NCI-H1092 (cell line): ENCODE measurements at places on chromosomes 6 and 20.

DNA sequence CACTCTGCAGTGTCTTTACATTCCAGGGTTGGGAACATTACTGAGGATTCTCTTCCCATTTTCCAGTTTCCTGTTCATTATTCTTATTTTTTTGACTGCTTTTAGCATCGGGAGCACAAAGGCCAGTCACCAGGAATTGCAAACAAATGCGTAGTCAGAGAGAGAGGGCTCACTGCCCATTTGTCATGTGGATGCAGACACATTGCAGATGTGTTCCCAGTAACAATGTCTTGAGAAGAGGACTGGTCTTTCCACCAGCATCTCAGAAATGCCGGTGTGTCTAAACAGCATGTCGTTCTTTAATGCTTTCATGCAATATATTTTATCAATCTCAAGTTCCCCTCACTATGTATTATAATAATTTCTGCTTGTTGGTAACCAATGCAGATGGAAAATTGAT lies 952 bp upstream of the TAAR6 start:
- no peak for DNase-seq

DNA sequence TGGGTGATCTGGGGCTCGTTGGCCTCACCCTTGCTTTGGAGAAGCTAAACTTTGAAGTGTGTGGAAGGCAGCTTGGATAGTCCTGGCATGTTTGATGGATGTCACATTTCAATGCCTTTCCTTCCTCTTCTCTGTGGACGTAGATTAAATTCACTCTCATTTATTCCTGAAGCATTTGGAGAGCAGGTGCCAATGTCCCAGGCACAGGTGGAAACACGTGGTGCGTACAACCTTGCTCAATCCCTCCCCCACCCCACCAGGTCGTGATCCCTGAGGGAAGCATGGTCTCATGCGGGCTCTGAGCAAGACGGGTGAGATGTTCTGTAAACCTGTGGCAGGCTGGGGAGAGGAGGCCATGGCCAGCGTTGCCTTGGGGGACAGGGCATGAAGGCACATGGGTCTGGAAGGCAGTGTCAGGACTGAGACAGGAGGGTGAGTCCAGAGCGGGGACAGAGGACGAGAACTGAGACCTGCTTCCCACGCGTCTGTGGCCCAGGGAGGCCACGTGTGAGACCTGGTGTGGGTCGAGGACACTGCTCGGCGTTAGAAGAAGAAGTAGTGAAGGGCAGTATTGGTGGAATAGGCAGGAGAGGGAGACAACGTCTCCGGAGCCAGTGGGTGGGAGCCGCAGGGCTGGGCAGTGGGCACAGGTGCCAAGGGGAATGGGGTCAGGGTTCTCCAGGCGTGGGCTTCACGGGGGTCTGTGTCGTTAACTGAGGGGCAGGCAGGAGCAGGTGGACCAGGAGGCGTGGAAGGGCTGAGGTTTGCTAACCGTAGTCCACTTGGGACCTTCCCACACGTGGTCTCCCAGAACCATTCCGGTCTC lies 34.4 kb downstream of the SMOC2 start:
- no peak for DNase-seq

GRCh38 chr6:25868436-25869183 lies 5.4 kb downstream of the SLC17A3 start:
- DNase-seq, result no peak

GRCh38 chr6:54646069-54646950 lies 200.3 kb upstream of the FAM83B start:
- no peak for DNase-seq

DNA sequence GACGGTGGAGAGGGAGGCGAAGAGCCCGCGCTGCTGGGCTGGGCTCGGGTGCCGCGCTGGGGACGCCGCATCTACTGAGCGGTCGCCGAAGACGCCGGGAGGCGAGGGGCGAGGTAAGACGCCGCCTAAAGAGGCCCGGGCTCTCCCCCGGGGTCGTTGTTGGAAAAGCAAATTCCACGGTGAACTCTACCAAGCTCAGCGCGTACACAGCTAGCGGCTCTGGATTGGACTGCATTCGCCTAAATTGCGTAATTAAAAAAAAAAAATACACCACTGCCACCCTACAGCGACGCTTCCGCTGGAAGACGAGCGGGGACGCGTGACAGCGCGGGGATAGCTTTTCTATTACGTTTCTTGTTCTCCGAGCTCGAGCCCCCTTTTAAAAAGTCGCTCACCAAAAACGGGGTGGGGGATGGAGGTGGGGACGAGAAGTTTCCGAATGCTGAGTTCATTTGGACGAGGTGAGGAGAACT lies 92.0 kb upstream of the PRDM1 start:
- DNase-seq, result no peak

GRCh38 chr20:46897328-46897880 lies 2.8 kb downstream of the EYA2 start:
- DNase-seq, result no peak

DNA sequence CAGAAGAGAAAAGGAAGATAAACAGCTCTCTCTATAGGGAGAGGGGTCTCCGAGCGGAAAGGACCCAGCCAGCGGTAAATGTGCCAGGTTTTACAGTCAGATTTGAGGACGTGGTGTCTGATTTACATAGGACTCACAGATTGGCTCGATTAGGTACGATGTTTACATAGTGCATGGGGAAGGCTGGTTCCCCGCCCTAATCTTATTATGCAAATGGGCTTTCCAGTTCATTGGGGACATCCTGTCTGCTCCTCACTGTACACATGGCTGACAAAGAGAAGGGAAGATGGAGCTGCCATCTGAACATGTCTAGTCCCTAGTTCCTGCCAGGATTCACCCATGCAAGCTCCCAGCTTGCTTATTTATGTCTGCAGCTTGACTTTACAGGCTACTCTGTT lies 119.9 kb downstream of the RNF144B start:
- DNase-seq, result peak; percentile 34

DNA sequence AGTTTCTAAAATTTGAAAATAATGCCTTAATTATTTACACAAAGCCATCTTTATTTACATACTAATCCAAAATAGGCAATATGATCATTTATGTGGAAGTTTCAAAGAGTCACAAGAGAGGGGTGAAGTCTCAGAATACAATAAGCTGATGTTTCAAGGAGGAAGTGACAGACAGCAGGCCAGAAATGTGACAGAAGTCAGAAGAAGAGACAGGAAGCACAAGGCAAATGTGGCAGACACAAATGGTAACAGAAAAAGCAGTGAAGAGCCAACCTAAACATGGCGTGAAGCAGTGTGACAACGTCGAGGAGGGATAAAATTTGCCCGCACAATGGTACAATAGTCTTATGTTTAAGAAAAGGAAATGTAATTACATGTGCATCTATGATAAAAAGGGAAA lies 59.8 kb downstream of the SHPRH start:
- DNase-seq, result no peak

GRCh38 chr6:82712826-82713225 lies 349.2 kb downstream of the TPBG start:
- DNase-seq, result no peak

DNA sequence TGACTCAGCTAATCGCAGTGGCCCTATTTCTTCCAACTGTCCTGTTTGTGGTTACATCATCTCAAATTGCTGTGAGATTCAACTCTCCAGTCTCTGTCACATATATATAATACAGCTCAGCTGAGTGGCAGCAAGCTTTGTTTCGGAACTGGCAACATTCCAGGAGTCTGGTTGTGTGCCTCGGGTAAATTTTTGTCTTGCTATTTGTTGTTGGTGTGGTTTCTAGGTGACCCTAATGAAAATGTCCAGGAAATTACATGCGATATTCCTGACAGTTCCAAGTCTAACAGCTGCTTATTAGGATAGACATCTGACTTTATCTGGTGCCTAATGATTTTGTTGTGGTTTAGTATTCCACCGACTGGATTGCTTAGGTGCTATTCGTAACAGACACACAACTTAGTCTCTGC lies 581.8 kb downstream of the CD109 start:
- peak; percentile 48 for DNase-seq

GRCh38 chr6:73248192-73248903 lies 14.6 kb downstream of the KHDC1 start:
- no peak for DNase-seq

- no peak for DNase-seq
Measured at GRCh38 chr6:30200551-30201281, 12.5 kb downstream of the TRIM26 start.

GRCh38 chr6:145704143-145704781 lies 31.1 kb downstream of the EPM2A start:
- no peak for DNase-seq

DNA sequence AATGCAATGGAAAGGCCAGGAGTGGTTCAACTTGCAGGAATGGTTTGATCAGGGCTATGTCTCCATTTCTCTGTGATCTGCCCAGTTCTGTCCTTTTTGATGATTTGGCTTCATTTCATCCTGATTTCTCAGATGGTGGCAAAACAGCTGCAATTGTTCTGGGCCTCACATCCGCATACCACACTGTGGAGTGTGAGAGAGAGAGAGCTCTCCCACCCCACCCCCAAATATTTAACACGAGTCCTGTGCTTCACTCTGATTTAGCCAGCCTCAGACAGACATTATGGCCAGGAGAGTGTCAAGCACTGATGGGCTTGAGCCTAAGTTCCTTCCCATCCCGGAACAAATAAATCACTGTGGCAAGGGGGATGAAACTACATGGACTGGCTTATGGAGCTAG lies 284.6 kb downstream of the CDC5L start:
- DNase-seq, result no peak

- no peak for DNase-seq
Measured at GRCh38 chr20:36407199-36407733, 101.1 kb downstream of the DLGAP4 start.

- DNase-seq, result no peak
Measured at GRCh38 chr20:62952373-62952967, at the start of gene SLC17A9. Gene SLC17A9, plus strand, starts transcription at chr20:62952709. Its CDS starts 122 bp downstream, at chr20:62952831.

DNA sequence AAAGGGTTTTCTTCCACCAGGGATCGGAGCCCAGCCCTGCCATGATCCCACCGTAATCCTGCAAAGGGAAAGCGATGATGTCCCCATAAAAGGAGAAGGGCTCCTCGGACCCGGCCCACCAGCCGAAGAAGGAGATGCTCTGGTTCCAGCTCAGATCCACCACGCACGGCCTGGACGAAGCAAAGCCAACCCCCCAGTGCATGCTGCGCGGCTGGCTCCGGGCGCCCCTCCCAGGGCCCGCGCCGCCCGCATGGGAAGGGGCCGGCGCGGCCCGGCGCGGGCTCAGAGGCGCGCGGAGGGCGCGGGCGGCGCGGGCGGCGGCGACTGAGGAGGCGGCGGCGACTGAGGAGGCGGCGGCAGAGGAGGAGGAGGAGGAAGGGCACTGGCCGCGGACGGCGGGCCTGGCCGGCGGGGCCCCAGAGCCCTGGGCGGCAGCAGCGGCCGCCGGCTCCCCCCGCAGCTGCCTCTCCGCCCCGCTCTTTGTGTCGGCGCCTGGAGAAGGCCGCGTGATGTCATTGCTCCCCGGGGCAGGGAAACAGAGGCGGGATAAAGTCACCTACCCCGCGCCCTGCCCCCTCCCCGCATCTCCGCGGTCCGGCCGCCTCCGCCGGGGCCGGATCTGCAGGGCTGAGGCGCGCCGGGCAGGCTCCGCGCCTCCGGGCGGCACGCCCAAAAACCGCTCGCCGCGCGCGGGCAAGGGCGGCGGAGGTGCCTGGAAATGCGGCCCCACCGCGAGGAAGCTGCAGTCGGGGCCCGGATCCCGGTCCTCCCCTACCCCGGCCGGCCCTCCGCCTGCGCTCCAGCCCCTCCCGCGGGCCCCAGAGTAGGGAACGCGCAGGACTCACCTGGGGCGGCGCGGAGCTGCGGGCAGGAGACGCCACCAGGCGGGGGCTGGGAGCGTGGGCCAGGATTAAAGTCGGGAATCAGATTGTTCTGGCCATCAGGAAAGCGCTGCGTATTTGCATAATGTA lies at the start of gene FAXC:
FAXC (minus strand) TSS at position 504 of the 971 bp plus-strand sequence; CDS start at position 202, 302 bp downstream.
- peak; percentile 31 for DNase-seq

GRCh38 chr20:24573557-24573956 lies 104.1 kb downstream of the SYNDIG1 start:
- DNase-seq, result no peak

DNA sequence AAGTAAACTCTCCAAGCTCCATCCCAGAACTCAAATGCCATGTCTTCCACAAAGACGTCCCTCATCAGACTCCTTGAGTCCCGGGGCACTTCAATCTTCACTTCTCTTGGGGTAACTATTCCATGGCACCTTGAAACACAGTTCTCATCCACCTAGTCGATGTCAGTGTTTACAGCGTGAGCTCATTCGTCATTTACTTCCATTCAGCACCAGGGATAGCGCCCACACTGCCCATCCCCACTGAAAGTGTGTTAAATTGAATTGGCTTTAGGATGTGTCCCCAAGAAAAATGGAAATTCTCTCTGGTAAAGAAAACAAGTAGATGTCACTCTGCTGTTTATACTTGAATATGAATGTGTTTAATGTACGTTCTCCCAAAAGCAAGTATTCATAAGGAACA lies 31.3 kb downstream of the KCNK15 start:
- DNase-seq, result no peak

- DNase-seq, result no peak
Measured at GRCh38 chr6:50889497-50889896, 70.8 kb downstream of the TFAP2B start.

GRCh38 chr6:29517728-29518440 lies 30.1 kb upstream of the MAS1L start:
- no peak for DNase-seq

DNA sequence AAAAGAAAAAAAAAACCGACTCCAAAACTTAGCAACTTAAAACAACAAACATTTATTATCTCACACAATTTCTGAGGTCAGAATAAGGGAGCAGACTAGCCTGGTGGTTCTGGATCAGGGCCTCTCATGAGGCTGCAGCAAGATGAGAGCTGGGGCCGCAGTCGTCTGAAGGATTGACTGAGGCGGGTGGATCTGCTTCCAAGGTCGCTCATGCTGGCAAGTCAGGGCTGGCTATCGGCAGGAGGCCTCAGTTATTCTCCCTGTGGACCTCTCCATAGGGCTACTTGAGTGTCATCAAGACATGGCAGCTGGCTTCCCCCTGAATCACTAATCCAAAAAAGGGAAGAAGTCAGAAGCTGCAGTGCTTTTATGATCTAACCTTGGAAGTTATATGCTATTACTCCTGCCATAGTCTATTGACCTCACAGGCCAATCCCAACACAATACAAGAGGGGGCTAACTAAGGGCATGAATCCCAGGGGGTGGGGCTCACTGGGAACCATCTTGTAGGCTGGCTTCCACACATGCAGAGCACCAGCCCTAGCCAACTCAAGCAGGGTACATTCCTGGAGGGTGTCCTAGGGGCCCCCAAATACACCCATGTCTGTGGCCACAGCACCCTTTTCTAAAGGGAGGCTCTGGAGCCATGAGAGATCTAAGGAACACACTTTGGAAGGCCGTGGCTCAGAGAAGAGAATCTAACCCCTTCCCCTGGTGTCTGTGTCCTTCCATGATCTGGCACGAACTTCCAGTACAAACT lies 11.3 kb downstream of the EBF4 start:
- DNase-seq, result no peak

- DNase-seq, result no peak
Measured at GRCh38 chr6:160249671-160250070, 8.9 kb downstream of the SLC22A2 start.

DNA sequence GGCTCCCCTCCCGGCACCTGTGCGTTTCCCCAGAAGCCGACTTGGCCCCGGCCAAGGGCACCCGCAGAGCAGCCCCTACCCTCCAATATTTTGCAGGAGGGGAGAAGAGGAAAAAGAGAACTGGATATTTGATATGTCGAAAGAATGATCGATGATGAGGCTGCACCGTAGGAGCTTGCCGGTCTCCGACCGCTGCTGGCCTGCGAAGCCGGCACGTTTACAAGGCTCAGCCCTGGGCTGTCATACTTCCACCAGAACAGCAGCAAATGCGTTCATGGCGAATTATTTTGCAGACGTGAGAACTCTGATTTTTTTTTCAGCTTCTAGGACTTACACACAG lies 296.7 kb downstream of the TFAP2C start:
- DNase-seq, result no peak

GRCh38 chr6:95577304-95578105 lies at the start of gene MANEA:
Gene MANEA, plus strand, starts transcription at chr6:95577535. Its CDS starts 8,905 bp downstream, at chr6:95586440.
- DNase-seq, result peak; percentile 45

- DNase-seq, result no peak
Measured at GRCh38 chr20:24056491-24056890, 67.9 kb upstream of the GGTLC1 start.
